ENCODE measurements at places on chromosomes 11 and 22.

DNA sequence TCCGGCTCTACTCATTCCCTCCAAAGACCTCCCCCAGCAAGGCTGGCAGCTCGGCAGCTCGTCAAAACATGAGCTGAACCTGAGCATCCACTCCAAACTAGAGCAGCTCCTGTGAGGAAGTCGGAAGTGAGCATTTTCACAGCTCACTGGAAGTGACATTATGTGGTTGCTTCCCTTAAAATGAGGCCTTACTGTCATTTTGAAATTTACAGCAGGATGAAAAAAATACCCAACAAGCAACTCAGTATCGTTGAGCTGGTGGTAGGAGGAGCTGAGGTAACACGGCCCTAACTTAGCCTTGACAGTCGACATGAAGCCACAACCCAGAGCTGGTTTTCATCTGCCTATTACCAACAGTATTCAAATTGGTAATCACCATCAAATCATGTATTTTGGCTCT, 38.0 kb upstream of the ARFGAP3 start:
- DNase-seq: peak; percentile 11

DNA sequence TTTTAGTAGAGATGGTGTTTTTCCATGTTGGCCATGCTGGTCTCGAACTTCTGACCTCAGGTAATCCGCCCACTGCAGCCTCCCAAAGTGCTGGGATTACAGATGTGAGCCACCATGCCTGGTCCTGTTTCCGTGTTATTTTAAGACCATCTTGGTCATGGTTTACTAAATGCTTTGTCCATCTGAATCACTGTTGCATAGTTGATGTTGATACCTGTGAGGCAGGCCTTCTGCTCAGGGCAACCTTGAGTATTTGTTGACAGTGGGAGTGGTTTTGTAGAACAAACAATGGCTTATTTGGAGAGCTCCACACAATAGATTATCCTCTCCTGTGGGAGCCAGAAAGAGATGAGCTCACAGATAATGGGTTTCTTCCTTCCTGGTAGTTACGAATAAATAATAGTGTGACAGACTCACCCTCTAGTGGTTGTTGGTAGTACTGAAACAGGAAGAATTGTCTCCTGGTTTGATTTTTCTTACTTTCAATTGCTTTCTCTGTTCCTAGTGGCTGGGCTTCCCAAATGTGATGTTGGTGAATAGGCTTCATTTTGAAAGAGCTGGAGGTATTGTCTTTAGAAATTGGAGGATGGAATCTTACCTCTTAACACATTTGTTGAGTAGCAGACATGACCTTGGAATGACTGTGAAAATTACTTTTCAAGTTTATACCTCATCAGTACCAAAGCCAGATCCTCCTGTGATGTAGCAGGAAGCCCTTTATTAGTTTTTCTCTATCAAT, 39.0 kb downstream of the CTNND1 start:
- no peak for DNase-seq

- no peak for DNase-seq
Observed at GRCh38 chr11:13235895-13236294, 41.7 kb upstream of the BMAL1 start.

- no peak for DNase-seq
Observed at GRCh38 chr11:117462183-117462863, 134.7 kb downstream of the CEP164 start.

- no peak for DNase-seq
Observed at GRCh38 chr11:17650127-17650911, 69.1 kb upstream of the MYOD1 start.

DNA sequence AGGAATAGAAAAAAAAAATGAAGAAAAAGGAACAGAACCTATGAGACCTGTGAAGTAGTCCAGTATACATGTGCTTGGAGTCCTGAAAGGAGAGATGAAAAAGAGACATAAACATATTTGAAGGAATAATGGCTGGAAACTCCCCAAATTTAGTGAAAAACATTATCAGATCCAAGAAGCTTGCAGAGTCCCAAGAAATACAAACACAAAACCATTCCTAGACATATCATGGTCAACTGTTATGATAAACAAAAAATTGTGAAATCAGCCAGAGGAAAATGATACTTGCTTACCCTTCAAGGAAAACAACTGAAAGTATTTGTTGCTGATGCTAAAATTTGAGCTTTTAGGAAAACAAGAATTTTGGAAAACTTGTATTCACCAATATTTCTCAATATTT, 250.1 kb downstream of the DDX10 start:
- DNase-seq: no peak

DNA sequence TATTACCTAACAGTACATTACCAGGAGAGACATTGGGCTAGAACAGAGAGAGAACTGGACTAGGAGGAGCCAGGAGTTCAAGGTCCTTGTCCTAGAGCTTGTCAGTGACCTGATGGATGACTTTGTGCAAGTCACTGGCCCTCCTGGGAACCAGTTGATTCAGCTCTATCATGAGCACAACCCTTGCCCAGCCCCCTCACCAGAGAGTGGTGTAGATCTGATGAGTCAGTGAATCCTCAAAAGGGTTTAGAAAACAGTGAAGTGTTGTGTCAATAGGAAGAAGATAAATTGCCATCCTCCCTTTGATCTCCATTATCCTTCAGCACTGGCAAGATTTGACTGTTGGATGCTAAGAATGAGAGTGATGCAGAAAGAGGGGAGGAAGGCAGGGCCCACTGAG, 24.3 kb downstream of the NEU3 start:
- peak; percentile 5 for DNase-seq

GRCh38 chr11:124829986-124830385, 29.8 kb upstream of the MSANTD2 start:
- DNase-seq: no peak

DNA sequence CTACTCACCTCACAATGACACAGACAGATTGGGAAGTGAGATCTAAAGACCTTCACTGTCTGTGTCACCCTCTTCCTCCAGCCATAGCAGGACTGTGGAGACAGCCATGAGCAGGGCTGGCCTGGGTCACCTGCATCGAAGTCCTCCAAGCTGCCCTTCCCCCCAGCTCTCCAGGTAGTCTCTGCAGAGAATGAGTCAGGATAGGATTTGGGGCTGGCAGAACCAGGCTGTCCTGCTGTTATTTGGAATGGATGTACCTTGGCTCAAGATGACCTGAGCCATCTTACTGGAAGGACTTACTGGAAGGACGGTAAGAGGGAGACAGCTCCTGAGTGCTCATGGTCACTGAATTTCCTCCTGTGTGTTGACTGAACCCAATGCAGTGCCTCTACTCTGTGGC, 29.2 kb downstream of the GGTLC2 start:
- no peak for DNase-seq

GRCh38 chr11:54979375-54979774, 272.7 kb downstream of the OR4A5 start:
- DNase-seq: no peak

GRCh38 chr22:41656556-41656955, 32.1 kb downstream of the SNU13 start:
- no peak for DNase-seq

GRCh38 chr11:119742263-119742861, 13.4 kb upstream of the NECTIN1 start:
- no peak for DNase-seq

DNA sequence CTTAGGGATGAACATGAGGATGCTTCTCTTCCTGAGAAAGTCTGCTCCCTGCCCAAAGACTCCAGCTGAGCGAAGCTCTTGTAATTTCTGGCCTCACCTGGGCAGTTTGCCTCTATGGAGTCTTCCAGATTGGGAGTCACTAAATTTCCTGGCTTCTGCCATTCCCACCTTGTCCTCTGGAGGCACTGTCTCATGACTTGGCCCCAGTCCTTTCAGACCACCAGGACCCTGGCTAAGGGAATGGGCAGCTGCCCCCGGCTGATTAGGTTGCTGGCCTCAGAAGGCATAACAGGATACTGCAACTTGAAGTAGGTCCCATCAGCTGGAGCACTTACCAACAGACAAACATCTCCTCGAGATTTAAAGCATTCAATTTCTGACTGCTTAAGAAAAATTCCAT, 128.1 kb upstream of the SPON1 start:
- no peak for DNase-seq

DNA sequence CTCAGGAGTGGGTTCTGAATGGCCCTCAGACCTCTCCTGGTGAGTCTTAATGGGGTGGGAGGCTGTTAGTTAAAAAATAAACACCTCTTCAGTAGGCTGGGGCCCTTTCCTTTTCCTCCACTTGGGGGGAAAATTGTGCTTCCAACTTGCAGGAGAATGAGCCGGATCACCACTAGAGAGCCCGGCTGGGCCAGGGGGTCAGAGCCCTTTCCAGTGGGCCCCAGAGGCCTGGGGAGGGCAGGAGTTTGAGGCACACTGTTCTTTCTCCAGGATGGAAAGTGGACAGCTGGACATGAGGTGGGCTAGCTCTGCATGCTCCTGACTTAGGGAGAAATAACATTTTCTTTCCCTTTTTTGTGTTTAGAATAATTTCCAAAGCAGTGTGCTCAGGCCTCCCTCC, 32.8 kb downstream of the B3GAT1 start:
- DNase-seq: no peak

GRCh38 chr22:31020334-31020733, 51.3 kb downstream of the TUG1 start:
- DNase-seq: no peak

GRCh38 chr11:12949453-12949852, 59.7 kb upstream of the RASSF10 start:
- DNase-seq: no peak

DNA sequence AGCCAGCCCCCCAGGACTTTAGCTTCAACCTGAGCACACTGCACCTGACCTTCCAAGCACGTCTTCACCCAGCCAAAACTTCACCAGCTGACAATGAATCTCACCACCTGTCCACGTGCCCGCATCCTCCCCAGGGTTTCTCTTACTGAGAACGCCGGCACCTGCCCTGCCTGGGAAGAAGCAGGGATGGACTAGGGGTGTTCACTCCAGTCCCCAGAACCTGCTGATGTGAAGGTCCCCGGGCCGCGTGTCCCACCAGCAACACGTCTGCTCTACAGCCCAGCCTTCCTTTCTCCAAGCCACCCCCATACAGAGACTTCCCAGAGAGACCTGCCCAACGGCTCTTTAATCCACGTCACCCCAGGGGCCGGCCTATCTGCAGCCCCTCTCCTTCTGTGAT, 12.8 kb downstream of the CPT1A start:
- no peak for DNase-seq

DNA sequence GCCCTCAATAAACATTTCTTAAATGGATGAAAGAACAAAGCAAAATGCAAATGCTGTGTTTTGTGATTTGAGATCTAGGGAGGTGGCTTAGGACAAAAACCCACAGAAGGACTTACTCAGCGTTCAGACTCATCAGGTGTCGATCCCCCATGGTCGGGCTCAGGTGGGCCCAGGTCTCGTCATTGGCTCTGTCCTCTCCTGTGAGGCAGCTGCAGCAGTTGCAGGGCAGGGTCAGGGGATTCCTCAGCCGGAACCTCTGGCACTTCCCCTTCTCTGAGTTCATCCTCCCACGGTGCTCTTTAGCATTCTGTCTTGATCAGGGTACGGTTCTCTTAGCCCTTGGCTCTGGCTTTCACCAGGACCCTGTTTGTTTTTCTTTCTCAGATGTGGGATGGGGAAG, 14.0 kb upstream of the ACR start:
- no peak for DNase-seq

DNA sequence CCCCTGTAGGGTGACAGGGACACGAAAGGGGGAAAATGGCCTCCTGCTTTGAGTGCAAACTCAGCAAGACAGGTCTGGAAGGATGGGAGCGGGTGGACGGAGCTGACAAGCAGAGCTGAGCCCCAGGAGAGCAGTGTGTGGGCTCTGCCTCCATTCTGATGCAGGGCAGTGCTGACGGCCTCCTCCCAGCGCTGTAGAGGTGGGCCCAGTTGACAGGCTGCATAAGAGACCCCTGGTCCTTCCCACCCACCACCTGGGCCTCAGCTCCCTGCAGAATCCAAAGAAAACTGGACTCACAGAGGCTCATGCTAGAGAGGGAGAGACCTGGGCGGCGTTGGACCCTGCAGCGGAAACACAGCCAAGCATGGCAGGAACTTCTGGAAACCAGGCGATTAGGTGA, 1113.4 kb downstream of the BRD1 start:
- no peak for DNase-seq

DNA sequence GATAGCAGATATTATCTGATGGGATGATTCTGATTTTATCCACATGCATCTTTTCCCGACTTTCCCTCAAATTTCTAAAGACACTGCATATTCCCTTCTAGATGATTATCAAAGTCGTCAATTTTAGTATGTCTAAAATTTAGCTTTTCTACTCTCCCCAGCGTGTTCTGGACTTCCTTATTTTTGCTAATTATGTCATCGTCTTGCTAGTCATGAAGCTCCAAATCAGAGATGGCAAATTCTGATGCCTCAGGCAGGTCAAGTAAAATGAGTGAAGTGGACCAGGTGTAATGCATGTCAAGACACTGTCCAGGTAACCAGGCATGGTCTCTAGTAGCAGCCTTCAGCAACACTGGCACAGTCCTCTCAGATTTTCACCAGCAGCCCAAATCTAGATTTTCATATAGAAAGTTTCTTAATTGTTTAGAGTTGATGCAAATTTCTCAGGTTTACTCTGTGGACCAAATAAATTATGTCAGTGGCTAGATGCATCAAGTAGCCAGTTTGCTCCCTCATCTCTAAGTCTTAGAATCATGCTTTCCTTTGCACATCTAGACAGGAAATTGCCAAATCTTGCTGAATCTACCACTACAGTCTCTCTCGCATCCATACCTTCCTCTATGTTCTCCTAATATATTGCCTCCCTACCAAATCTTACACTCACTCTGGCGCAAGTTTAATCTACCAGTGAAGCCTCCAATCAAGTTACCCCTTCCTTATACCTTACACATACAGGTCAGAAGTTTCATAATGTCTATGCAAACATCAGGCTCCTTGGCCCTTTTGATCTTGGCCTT, 10.6 kb downstream of the HSD17B12 start:
- no peak for DNase-seq

- DNase-seq: no peak
Observed at GRCh38 chr22:42639541-42640241, 710 bp downstream of the ATP5MGL start.

DNA sequence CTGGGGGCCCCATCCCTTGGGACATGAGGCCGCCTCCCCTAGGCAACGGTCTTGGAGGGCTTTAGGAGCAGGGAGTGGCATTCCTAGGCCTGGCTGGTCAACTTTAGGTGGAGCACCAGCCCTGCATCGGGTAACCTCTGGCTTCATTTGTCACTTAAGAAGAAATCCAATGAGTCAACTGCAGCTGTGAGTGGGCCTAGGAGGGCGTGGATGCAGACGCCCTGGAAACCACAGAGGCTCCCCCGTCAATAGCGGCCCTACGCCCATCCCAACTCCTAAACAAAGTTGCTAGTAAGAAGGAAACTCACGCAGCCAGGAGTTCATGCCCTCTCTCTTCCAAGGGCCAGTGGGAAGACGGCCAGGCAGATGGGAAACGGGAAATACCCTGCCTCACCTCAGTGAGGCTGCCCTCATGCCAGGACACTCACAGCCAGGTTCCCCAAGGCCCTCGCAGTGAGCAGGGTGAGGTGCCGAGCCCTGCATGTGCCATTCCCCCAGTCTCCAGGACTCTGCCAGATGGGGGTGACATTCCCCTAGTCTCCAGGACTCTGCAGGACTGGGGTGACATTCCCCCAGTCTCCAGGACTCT, 20.8 kb downstream of the BID start:
- DNase-seq: no peak

Data from stimulated activated CD4-positive, alpha-beta T cell treated with anti-CD3 and anti-CD28 coated beads, Interleukin-1b, Interleukin-23, amount 100 ng/mL, for 48 hours (primary cell).